ENCODE measurements at places on chromosomes 3 and 15.
A peak's percentile ranks its signal among the peaks of the same experiment; 100 is the strongest.

GRCh38 chr15:60003243-60004008 is 685 bp upstream of the FOXB1 start:
- DNase-seq, result no peak

DNA sequence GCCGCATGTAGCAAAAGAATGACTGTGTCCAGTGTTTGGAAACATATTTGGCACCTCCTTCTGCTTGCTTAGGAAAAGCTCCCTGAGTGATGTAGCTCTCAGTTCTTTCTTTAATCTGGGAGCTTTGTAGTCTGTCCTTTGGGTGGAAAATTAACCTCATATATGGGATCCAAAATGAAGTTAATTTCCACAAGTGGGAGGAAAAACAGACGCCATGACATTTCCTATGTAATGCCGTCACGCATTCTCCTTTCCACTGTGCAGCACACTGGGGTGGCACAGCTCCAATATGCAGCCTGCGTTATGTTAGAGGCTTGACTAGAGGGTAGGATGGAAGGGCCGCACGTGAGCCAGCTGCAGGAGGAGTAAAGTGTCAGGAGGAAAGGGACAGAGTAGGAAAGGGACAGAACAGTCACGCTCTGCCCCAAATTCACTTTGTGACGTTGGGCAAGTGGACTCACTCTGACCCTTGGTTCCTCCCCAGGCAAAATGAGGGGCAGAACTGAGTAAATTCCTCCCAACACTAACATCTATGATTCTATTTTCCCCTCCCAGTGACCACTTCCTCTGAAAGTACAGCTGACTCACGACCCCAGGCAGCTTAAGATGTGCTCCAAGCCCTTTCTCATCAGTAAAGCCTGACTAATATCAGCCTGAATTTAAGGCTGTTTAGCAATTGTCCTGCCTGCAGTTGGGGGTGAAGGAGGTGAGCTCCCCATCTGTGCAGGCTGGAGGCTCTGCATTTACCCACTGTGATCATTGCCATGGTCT is 176.5 kb upstream of the PFN2 start:
- no peak for DNase-seq

- DNase-seq, result no peak
Measured at GRCh38 chr15:79474252-79474651, 42.1 kb downstream of the MINAR1 start.

GRCh38 chr3:78604341-78604740 is 1163.5 kb downstream of the ROBO1 start:
- DNase-seq, result no peak

GRCh38 chr15:82100111-82100929 is 54.5 kb upstream of the MEX3B start:
- no peak for DNase-seq

- DNase-seq, result no peak
Measured at GRCh38 chr15:90834626-90835025, 33.8 kb upstream of the FURIN start.

DNA sequence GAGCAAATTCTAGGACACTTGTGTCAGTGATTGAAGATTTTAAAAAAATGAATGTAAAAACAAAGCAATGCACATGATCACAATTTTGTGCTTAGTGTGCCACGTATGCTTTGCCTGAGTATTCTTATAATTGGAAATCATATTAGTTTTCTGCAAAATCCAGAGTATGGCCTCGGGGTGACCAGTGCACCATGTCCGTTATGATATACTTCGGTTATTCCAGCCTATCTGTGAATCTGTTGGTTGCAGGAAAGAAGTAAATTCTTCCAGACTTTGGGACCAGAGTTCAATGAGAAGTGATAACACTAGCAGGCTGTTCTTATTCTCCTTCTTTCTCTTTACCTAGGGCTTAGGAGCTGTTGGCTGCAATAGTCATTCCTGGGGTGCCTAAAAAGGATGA is 152.0 kb upstream of the TMC3 start:
- no peak for DNase-seq

DNA sequence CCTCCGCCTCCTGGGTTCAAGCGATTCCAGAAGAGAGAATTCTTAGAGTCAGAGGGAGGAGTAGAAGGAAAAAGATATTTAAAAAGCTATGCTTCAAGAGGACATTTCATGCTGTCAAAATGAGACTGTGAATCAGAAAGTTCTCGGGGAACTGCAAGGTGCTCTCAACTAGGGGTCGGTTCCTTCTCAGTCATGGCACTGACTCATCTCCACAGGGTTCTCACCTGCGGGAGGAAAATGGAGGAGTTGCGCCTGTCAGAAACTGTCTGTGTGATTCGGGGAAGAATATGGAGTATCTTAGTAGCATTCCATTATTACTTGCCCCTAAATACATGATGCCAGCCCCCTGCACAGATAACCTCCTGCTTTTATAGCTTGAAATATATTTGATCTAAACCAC is 47.4 kb downstream of the APH1B start:
- DNase-seq, result no peak

DNA sequence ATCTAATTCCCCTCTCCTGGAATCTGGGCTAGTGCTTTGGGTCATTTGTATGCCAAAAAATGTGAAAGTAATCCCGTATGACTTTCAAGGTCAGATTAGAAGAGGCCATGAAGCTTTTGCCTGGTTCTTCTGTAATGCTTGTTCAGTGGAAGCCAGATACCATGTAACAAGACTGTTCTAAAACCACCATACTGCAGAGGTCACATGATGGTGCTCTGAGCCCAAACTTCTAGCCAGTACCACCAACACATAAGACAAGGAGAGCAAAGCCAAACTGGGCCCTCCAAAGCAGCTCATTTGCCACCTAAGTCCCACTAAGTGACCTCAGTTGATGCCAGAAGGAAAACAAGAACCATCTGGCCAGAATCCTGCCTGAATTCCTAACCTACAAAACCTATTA is 64.3 kb upstream of the MELTF start:
- no peak for DNase-seq

GRCh38 chr3:63631670-63632069 is 20.8 kb upstream of the SNTN start:
- no peak for DNase-seq

- no peak for DNase-seq
Measured at GRCh38 chr3:120659834-120660233, 22.2 kb downstream of the HGD start.

GRCh38 chr15:78977591-78978347 is 32.9 kb upstream of the CTSH start:
- no peak for DNase-seq

DNA sequence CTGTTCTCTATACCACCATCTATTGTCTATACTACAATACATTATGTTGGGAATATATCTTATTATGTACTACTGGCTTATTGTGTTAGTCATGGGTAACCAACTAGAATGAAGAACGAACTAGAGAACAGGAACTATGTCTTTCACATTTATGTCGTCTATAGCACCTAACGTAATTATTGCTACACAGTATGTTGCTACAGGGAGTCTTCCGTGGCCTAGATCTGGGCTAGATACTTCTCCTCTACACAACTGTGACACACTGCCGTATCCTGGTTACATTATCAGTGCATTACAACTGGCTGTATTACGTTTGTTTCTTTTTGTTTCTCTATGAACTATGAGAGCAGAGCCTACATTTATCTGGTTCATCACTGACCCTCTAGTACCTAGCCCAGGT is 34.0 kb downstream of the SCG5 start:
- DNase-seq, result no peak

- DNase-seq, result no peak
Measured at GRCh38 chr3:11545186-11545851, 98.4 kb downstream of the VGLL4 start.

DNA sequence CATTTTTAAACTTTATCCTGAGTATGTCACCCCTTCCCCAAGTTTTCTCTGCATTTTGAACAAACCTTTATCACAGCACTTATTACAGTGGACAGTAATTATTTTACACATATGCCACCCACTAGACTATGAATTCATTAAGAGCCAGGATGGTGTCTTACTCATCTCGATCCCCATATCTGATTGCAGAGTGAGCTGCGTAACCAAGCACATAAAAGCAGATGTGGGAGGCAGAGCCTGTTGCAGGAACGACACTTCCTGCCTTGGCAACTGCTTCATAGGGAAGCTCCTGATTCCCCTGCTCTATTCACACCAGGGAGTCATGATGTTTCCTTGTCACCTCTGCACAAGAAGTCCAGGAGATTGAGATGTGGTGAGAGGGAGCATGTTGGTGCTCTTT is 91.1 kb downstream of the MINAR1 start:
- DNase-seq, result no peak

GRCh38 chr15:68617001-68617400 is 38.2 kb downstream of the CORO2B start:
- DNase-seq, result no peak

DNA sequence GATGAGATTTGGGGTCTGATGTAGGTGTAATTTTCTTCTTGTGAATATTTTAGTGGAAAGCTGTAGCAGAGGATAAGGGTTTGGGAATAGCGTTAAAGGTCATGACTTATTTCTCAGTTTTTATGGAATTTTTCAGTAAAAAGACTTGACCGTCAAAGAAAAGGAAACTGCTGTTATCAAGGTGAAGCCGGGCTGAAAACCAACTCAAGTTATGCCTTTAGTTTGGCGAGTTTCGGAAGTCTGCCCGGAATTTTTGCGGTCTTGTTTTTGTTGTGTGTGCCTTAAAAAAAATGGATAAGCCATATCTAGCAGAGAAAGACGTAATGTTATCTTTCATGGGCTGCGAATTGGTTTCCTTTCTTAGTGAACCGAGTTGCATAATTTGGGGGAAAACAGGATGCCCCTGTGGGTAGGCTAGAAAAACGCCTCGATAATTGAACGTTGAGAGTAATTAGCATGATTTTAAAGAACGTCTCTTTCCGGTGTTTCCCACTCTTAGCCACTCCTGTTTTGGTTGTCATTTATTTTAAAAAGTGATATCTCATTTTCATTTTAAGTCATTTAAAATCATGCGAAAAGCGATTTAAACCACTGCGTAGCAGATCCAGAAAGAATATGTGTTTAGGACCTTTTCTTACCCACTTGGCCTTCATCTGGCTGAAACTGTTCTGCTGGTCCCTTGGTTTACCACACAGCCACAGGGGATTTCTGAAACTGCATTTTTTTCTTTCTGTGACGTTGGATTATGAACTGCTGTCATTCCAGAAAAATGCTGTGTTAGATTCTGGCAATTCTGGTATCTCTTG is 1.1 kb downstream of the NFKBIZ start:
- DNase-seq, result peak; percentile 22

Measured in activated CD4-positive, CD25-positive, alpha-beta regulatory T cell treated with anti-CD3 and anti-CD28 coated beads, Interleukin-2, amount 50 U/mL, for 16 hours (primary cell).